HuH-7.5 (cell line): ENCODE measurements at places on chromosomes 2 and 18.

- no peak for DNase-seq
Observed at GRCh38 chr2:206556357-206556949, 85.8 kb upstream of the FAM237A start.

GRCh38 chr2:72581560-72582181 lies 244.2 kb downstream of the EXOC6B start:
- no peak for DNase-seq

- DNase-seq, result no peak
Observed at GRCh38 chr2:16204886-16205620, 264.7 kb downstream of the MYCN start.

- DNase-seq, result no peak
Observed at GRCh38 chr2:85259879-85260278, 67.9 kb downstream of the TGOLN2 start.

- DNase-seq, result no peak
Observed at GRCh38 chr2:49858657-49859056, 704.3 kb upstream of the FSHR start.

GRCh38 chr2:198327526-198327925 lies 523.1 kb downstream of the PLCL1 start:
- DNase-seq, result no peak

DNA sequence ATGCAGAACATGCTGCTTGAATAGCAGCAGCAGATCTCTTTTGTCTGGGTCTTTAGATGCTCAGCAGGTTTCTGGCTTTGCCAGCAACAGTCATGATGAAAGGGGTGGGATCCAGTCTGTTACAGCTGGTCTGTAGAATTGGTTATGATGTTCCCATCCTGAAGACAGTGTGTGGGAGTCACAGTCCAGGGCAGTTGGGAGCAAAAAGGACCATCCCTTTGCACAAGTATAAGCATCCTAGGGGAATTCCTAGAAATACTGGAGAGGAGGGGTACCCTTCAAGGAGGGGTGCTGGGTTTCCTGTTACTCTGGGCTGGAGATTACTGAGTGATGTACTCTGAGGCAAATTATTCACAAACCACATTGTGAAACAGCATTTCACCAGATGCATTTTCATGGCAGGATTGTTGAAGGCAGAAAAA lies 119.9 kb upstream of the RND3 start:
- no peak for DNase-seq

GRCh38 chr2:160362018-160362417 lies 131.6 kb downstream of the RBMS1 start:
- DNase-seq, result no peak

- no peak for DNase-seq
Observed at GRCh38 chr2:97998431-97999005, 2.8 kb upstream of the TMEM131 start.

DNA sequence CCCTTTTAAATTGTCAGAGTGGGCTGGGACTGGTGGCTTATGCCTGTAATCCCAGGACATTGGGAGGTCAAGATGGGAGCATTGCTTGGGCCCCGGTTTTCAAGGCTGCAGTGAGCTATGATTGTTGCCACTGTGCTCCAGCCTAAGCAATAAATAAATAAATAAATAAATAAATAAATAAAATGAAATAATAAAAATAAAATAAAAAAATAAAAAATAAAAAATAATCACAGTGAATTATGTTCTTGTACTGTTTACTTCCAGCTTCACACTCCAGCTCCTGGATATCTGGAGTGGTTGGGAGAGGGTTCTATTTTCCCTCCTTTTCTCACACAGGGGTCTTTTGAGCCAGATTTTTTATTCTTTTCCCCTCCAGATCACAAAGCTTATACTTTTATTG lies 26.2 kb upstream of the PNPT1 start:
- DNase-seq, result no peak

GRCh38 chr18:72376256-72376655 lies 167.9 kb downstream of the CBLN2 start:
- no peak for DNase-seq

GRCh38 chr2:187313831-187314230 lies 134.2 kb downstream of the CALCRL start:
- DNase-seq, result no peak

DNA sequence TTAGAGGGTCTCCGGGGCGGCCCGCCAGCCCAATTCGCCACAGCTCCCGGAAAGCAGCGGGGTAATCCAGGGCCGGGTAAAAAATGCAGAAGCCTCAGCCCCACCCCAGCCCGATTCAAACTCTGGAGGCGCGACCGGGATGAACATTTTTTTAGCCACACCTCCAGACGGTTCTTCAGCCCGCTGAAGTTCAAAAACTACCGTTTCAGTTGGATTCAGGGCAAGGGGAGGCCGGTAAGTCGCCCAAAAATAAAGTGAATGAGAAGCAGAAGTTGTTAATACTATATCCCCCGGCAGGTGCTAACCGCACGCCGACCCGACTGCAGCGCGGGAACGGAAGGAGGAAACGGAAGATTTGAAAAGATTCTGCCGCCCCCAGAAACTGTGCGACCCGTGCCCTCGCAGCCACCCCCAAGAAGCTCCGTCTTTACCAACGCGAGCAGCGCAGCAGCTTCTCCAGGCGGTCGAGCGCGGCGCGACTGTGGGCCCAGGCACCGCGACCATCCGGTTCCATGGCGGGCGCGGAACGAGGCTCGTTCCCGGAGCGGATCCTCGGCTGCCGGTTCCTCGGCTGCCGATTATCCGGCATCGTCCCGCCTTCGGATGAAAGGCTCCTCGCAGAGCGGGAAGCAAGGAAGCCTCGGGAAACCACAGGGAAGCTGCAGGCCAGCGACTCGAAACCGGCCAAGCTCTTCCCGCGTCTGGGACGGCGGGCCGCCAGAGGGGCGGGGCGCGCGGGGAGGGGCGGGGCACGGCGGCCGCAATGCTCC lies at the start of gene BARD1:
TSS of gene BARD1 (minus strand) at position 703 of the 770 bp plus-strand sequence. CDS start at position 589, 114 bp downstream.
- DNase-seq, result peak; percentile 37

GRCh38 chr2:237304763-237305514 lies 109.0 kb downstream of the COL6A3 start:
- DNase-seq, result no peak

- no peak for DNase-seq
Observed at GRCh38 chr2:200253639-200254038, 52.9 kb upstream of the SPATS2L start.

- no peak for DNase-seq
Observed at GRCh38 chr2:236947896-236948295, 137.8 kb upstream of the COPS8 start.

DNA sequence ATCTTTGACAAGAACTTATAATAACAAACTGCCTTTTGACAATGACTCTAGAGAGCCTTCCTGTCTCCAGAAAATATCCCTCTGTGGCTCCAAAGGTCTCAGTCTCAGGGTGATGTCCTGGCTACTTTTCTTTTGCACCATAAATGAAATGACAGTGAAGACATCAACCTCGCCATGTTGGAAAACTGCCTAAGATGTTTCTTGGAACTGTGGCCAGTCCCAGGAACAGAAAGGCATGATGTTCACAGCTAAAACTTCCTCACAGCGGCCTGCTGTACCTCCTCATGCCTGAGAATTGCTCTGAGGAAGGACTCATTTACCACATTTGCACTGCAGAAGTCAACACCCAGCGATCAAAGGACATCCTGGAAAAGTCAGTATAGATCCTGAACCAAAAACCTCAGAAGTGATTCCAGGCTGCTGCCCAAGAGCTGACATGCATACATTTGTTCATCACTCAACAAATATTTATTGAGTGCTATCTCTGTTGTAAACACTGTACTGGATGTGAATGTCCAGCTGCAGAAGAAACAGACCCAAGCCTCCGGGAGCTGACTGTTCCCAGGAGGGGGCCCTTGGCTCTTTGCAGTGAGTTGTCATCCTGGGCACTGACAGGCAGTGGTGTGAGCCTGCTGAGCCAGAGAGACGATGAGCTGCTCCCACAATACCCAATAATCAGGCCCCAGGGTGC lies 64.3 kb upstream of the ACSL3 start:
- DNase-seq, result no peak

DNA sequence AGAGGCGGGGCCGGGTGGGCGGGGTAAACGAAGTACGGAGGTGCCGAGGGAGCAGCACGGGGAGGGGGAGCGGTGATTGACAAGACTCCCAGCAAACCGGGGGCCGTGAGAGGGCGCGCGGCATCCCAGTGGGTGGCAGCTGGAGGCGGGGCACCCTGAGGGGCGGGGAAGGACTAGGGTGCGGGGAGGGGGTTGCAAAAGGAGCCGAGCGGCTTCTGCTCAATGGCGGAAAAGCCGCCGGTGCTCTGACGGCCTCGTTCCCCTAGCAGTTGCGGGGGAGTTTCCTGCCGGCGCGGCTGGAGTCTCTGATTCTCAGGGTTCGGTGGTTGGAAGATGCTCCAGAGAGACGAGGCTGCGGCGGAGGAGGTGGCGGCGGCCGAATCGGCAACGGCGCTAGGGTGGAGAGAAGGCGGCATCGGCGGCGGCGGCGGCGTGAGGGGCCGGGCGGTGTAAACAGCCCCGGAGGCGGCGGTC lies at the start of gene PPM1B:
TSS of gene PPM1B (plus strand) at position 195 of the 474 bp plus-strand sequence. CDS start 32,325 bp downstream, outside the sequence.
- no peak for DNase-seq

- no peak for DNase-seq
Observed at GRCh38 chr2:30691948-30692828, 115.1 kb downstream of the CAPN13 start.

DNA sequence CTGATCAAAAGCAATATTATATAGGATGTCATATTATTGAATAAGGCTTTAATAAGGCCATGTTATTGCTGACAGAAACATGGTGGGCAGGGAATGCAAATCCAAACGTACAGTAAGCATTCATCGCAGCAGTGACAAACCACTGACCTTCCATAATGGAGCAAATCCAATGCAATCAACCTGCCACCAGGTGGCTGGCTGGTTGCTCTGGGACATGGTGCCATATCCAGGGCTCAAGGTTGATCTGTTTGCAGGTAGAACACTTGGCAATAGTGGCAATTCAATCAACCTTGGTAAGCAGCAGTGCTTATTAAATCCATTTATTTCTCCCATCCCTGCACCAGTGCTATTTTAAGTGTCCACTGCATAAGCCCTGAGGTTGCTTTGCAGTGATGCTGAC lies 75.4 kb downstream of the CERKL start:
- no peak for DNase-seq

DNA sequence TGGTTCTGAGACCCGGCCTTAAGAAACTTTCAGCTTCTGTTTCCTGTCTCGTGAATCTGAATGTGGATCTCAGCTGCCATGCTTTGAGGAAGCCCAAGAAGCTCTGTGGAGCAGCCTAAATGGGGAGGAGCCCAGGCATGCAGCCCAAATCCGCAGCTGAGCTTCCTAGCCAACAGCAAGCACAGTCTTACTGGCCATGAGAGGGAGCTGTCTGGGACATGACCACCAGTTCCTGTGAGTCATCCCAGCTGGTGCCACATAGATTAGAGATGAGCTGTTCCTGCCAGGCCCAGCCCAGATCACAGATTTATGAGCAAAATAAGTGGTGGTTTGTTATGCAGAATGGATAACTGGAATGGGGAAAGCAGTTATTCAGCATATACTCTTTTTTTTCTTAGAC lies 224.4 kb upstream of the APCDD1 start:
- DNase-seq, result no peak

DNA sequence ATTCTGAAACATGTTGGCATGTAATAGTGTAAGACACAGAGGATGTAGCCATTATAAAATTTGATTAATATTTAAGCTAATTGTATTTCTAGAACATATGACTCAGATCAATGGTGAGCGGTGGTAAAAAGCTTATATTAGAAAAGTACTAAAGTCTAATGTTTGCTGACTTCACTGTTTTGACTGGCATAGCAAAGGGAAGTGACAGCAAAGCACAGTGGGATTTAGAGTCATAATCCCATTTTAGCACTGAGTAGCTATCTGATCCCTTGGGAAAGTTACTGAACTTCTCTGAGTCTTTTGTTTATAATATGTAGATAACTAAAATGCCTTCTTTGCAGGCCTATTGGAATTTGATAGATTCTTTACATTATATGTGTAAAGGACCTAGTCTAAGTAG lies 60.4 kb downstream of the KIAA1328 start:
- no peak for DNase-seq

DNA sequence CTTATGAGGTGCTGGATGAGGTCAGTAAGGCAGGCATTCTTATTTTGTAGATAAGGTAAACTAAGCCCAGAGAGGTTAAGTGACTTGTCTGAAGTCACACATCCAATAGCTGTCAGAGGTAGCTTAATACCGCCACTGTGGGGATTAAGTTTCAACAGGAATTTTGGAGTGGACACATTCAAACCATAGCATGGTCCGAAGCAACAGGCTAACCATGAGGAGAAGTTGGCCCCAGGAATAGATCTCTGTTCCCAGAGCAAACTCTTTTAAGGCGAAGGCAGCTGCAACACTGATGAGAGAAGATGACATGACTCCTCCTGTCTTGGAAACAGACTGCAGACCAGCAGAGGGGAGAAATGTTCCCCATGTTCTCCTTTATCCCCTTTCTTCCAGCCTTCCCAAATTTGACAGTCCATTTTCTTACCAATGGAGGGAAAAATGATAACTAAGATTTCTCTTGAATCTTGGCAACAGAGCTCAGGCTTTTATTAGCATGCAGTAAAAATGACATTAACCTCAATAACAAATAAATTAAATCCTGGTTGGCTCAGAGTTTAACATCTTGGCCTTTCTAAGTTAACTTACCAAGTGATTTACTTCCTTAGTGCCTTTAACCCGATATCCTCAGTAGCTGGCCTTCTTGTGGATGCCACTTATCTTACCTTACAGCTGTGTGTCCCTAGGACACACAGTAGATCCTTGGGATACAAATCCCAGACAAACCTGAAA lies 67.9 kb upstream of the STPG4 start:
- no peak for DNase-seq

GRCh38 chr2:69097891-69098655 lies 85.1 kb downstream of the ANTXR1 start:
- DNase-seq, result no peak

DNA sequence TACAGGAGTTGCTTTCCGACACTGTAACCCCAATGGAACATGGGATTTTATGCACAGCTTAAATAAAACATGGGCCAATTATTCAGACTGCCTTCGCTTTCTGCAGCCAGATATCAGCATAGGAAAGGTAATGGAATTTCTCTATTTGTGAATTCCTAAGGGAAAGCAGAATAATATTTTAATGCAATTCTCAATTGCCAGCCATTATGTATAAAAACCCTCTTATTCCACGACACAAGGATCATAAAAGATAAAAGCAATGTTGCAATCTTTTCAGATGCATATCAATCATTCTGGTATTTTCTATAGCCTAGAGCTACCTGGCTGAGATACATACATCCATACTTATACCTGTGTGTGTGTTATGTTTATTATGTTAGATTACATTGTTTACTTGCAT lies 31.2 kb downstream of the PTH2R start:
- no peak for DNase-seq

- DNase-seq, result no peak
Observed at GRCh38 chr2:47260971-47261370, 105.9 kb upstream of the STPG4 start.

- no peak for DNase-seq
Observed at GRCh38 chr18:61967252-61967891, 74.6 kb upstream of the RNF152 start.
